ENCODE measurements at places on chromosomes 11 and 22.

- no peak for DNase-seq
Observed at GRCh38 chr11:59152312-59152951, 9.8 kb downstream of the FAM111A start.

DNA sequence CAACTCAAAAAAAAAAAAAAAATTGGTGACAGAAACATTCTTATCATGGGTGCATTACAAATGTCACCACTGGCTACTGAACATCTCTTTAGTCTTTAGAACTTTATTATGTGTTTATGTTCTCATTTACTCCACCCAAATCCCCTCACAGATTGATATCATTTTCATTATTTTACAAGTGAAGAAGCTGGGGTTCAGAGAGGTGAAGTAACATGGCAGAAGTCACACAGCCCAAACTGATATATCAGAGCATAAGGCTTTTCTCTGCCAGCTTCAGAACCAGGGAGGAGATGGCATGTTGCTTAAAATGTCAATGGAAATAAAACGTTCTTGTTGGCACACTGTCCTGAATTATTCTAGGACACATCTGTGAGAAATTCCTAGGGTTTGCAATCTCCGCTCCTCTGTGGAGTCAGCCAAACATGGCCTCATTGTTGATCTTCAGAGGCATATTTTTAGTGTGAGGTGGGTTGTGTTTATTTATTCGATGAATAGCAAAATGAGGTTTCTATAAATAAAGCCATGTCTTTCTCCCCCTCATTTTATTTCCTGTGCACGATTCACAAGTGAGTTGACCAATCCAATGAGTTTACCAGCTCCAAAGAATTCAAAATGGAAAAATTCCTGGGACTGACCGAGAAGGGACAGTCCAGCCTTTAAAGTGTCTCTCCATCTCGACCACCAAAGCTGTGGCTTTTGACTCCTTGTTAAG, 72.9 kb upstream of the ANO1 start:
- DNase-seq = peak; percentile 77

GRCh38 chr11:10891151-10891720, 33.4 kb upstream of the ZBED5 start:
- no peak for DNase-seq

- no peak for DNase-seq
Observed at GRCh38 chr11:71096751-71097388, 155.5 kb downstream of the SHANK2 start.

DNA sequence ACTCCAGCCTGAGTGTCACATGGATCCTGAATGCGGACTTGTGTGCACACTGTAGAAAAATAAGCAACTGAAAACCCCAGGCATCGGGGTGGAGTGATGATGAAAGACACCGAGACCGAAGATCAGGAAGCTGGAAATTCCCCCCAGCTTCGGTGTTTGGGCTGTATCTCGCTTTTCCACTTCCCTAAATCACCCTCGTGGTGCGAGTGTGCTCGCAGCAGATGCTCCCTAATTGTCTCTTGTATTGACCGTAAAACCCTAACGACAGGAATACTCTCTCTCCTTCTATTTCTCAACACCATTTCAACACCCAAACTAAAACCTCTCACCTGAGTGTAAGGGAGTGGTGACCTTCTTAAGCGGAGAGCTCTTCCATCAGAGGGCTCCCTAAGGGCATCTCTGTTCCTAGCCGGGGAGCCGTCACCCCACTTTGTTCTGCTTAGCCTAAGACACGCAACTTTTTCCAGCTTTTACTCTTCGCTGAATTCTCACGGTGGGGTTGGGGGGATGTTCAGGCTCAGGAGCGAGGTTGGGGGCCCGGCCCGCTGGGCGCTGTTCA, 635 bp upstream of the GRK3 start:
- DNase-seq = no peak

GRCh38 chr11:74581954-74582547, 10.3 kb upstream of the POLD3 start:
- DNase-seq = no peak

- no peak for DNase-seq
Observed at GRCh38 chr22:10780281-10780680, 4747.7 kb upstream of the OR11H1 start.

DNA sequence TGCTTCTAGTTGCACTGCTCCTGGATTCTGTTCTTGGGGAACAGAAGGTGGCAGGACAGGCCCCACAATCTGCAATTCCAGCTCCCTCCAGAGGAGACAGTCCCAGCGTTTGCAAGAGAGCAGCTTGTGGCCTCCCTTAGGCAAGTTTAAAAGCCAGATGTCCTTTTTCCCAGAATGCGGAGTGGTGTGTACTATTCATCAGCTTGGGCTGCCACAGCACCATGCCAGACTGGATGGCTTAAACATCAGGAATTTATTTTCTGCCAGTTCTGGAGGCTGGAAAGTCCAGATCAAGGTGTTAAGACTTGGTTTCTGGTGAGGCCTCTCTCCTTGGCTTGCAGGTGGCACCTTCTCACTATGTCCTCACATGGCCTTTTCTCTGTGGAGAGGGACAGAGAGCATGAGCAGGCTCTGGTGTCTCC, 11.7 kb downstream of the MIAT start:
- DNase-seq = peak; percentile 60

GRCh38 chr11:65593518-65594414, 1.8 kb downstream of the KCNK7 start:
- DNase-seq = peak; percentile 29

DNA sequence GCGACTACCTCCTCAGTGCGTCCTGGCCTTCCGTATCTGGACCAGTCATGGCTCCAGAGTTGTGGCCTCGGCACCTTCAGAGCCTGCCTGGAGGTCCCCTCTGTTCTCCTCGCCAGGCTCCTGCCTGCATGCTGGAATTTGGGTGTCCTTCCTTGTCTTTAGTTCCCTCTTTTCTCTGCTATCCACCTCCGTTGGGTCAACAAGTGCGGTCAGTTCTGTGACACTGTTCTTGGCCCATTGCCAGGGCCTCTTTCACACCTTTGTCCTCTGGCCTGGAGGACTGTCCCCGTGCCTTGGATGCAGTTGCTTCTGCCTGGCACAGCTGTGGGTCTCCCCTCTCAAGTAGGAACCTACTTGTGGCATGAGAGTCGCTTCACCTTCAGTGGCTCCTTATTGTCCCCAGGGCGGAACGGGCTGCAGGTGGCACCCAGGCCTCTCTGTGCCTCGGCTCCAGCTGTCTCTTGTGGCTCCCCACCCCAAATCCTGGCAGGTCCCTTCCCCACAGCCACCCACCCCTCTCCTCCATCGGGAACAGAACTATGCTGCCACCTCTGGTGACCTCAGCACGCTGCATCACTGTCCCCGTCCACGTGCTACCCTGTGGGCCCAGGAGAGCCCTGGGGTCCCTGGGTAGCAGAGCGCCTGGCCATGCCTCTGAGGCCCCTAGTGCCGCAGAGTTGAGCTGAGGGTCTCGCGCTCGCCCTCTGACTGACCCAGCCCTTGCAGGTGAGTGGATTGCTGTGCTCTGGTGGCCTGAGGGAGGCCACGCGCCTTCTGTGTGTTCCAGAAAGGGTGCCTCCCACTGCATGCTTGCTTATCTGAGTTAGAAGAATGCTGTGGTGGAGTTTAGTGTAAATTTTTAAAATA, 4.7 kb downstream of the DGCR8 start:
- no peak for DNase-seq

GRCh38 chr11:134712228-134713145, 300.4 kb upstream of the B3GAT1 start:
- DNase-seq = no peak

DNA sequence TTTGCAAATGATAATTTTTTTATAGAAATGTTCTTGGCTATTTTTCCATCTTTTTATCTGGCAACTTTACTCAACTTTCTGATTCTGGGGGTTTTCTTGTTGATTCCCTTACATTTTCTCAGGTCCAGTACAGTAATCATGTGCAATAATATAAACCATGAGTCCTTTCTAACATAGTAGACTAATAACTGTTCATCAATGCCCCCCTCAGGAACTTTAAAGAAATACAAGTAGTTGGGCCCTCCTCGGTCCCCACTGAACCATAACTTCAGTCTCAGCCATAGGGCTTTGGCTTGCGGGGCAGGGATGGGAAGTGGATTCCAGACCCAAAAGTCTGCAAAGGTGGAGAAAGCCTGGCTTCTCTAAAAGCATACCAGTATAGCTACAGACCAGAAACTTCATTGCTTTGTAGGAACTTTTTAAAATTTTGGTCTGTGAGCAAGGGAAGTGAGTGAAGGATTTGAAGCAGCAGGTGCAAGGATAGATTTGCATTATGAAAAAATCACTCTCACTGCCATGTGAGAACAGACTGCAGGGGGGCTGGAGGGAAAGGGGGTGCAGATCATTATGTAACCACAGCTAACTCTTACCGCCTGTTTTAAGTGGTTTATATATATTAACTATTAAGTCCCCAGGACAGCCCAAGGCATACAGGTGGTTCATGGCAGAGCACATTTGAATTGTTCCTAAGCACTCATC, 10.4 kb upstream of the TUB start:
- peak; percentile 38 for DNase-seq

DNA sequence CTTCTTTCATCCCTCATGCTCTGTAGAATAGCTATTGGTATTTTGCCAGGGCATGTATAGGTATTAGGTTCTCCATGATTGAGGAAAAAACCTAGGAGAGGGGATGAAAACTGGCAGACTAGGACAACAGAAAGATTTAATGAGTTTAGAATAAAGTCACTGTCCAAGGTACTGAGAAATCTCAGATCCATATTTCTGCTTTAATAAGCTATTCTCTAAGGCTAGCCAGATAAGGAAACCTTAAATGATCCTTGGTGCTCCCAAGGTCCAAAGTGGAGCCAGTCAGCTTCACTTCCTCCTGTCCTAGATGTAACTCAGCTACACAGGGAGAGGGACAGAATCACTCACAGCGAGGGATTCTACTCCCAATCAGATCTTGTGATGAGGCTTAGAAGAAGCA, 13.7 kb upstream of the CSNK2A3 start:
- peak; percentile 20 for DNase-seq

DNA sequence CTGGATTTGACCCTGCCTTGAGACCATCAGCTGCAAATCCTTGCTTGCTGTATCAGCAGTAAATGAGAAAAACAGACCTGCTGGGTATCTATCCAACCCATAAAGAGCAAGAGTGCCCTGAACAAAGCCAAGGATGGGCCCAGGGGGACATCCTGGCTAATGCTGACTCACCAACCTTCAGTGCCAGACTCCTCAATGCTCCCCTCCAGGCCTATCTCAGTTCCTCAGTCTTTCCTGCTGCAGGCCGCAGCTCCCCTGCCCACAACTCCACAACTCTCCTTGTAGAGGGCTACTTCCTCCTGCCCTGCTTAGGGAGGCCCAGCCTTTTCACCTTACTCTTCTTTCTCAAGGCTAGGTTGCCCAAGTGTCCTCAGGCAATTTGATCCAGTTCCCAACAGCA, 2.6 kb downstream of the LAMTOR1 start:
- no peak for DNase-seq

DNA sequence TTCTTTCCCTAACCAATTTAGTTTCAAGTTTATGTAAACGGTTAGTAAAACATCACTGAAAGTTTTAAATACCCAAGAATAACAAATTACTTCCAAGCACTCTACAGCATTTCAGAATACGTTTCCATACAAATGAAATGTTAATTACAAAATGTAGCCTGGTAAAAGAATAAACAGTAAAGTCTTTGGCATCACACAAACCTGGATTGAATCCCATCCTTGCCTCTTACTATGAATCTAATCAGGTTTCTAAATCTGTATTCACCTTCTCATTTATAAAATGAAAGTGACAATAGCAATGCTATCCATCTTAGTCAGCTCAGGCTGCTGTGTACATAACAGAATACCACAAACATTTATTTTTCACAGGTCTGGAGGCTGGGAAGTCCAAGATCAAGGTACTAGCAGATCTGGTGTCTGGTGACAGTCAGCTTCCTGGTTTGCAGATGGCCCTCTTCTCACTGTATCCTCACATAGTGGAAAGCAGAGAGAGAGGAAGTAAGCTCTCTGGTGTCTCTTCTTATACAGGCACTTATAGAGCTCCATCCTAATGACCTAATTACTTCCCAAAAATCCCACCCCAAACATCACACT, 19.2 kb downstream of the FAM168A start:
- no peak for DNase-seq

DNA sequence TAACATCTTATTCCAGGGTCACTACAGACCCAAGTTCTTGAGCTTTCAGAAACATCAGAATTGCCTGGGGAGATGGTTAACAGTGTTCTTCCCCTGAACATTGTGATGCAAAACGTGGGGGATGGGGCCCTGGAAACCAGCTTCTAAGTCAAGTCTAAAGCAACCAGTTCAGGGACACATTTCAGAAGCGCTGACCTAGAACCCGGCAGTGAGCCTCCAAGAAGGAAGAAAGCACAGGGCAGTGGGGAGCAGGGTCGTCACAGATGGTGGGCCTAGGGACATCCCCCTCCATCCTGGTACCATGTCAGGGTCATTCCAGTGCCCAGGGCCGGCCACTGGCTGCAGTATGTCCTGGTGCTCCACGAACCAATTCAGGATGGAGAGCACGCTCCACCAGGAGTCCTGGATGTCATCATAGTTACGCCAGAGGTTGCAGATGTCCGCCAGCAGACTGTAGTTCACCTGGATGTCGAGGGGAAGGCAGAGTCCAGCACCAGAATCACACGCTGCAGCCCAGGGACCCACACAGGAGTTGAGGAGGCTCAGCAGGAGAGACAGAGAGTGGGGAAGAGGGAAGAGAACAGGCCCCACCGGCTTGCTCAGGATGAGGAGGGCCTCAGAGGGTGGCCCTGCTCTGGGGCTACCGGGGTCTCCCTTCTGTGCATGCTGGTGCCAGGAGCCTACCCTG, 5.0 kb downstream of the NAGA start:
- DNase-seq = no peak

DNA sequence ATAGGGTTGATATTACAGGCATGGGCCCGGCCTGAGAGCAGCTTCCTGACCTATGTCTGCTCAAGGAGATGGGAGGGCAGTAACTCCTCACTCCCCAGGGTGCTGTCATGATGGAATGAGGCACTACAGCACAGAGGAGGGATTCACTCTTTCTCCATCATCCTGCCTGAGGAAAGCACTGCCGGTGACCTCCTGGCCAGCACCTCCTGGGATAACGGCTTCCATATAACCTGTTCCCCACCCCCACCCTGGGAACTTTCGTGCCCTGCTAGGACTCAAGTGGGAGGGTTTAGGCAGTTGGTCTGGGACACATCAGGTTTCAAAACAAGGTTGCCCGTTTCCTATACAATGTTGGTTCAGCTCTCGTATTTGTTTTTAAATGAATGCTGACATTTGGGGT, 42.7 kb upstream of the MN1 start:
- DNase-seq = no peak

- peak; percentile 82 for DNase-seq
Observed at GRCh38 chr11:33942954-33943353, 51.1 kb upstream of the LMO2 start.

Measured in fibroblast of skin of back (primary cell).